ENCODE measurements at places on chromosomes 11 and 22. TPM values are rescaled to one million over a fixed set of nuclear protein-coding genes. Genes with fewer than 3 reads are reported as not detected.

Gene KRTAP5-11
- total RNA-seq = not detected

GRCh38 chr22:46614025-46614931 is 5.9 kb upstream of the GRAMD4 start:
- DNase-seq = no peak

GRCh38 chr11:24373516-24373915 is 123.3 kb upstream of the LUZP2 start:
- no peak for DNase-seq

DNA sequence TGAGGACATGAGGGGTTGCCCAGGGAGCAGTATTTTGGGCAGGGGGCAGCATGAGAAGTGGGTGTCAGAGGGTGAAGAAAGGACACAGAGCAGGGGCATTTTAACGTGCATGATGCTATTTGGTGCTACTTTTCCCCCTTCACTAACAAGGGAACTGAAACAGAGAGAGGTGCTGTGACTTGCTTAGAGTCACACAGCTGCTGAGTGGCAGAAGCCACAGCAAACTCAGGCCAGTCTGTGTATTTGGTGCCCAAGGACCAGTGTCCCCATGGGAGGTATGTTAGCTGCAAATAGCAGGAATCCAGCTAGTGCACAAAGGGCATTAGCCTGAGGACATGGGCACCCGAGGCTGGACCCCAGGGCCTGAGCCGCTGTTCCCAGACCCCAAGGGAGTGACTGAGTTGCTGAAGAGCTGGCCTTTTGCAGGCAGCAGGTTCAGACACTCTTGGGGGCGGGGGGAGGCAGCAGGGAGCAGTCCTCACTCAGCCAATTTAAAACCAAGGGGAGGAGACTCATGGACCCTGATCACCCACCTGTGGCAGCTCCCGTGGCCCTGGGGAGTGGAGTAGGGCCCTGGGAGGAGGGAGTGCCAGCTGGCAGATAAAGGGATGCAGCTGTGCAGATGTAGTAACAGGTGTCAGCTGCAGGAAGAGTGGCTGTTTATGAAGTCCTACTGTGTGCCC is 14.6 kb downstream of the PARVG start:
- DNase-seq = peak; percentile 71

Gene PPP6R3
- 84.2 TPM for total RNA-seq

Gene FOSL1
- 38.7 TPM for total RNA-seq

DNA sequence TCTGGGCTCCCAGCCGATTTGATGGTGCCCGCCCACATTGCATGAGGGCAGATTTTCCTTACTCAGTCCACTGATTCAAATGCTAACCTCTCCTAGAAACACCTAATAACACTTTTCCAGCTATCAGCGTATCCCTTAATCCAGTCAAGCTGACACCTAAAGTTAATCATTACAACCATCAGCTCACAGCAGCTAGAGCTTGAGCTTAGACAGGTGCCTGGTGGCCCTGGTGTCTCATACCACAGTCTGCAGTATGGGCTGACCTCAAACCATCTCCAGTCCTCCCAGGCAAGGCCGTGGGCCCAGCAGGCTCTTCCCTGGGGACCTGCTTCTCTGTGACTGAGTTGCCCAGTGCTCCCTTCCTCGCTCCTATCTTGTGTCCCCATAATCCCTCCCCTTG is 174.4 kb upstream of the NECTIN1 start:
- peak; percentile 42 for DNase-seq

GRCh38 chr11:102626676-102627075 is 1.5 kb upstream of the MMP20 start:
- DNase-seq = no peak

DNA sequence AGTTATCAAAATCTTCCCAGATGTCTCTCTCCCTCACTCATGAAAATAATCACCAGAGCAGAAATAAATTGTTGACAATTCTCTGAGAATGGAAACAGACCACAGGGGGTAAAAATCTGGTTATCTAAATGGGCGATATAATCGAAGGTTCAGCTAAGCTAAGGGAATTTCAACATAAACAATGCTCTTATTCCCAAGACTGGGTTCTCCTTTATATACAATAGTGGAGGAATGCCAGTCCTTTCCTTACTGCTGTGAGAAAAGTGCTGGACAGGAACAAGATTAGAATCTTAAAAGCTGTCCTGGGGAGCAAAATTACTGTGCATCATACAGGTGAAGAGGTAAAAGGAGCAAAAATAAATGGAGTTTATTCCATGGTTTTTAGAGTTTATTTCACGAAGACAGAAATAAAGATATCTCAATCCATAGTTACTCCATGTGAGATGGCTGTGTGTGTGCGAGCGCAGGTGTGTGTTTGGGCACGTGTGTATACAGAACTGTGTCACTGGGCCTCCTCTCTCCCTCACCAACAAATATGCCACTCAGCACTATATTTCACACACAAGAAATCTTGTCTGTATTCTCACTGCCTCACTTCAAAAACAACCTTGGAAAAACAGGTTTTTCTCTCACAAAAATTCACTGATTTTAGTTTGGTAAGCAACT is 385.6 kb downstream of the DCDC1 start:
- DNase-seq = no peak

Gene SLC35E4
- 7.8 TPM for total RNA-seq

DNA sequence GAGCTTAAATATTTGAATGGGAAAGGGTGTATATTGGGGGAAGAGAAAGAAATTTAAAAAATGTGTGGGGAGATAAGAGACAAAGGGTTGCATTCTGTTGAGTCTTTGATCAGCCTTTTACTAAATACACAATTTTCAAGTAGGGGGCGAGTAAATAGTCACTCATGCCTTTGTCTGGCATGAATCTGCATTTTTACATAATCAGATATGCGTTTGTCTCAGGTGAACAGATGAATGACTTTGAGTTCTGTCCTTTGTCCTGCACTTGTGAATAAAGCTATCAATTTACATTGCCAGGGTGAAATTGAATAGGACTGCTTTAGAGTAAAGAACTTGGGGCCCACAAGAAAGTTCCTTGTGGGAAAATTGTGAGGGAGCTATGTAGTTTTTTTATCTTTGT is 523.6 kb upstream of the LUZP2 start:
- no peak for DNase-seq

DNA sequence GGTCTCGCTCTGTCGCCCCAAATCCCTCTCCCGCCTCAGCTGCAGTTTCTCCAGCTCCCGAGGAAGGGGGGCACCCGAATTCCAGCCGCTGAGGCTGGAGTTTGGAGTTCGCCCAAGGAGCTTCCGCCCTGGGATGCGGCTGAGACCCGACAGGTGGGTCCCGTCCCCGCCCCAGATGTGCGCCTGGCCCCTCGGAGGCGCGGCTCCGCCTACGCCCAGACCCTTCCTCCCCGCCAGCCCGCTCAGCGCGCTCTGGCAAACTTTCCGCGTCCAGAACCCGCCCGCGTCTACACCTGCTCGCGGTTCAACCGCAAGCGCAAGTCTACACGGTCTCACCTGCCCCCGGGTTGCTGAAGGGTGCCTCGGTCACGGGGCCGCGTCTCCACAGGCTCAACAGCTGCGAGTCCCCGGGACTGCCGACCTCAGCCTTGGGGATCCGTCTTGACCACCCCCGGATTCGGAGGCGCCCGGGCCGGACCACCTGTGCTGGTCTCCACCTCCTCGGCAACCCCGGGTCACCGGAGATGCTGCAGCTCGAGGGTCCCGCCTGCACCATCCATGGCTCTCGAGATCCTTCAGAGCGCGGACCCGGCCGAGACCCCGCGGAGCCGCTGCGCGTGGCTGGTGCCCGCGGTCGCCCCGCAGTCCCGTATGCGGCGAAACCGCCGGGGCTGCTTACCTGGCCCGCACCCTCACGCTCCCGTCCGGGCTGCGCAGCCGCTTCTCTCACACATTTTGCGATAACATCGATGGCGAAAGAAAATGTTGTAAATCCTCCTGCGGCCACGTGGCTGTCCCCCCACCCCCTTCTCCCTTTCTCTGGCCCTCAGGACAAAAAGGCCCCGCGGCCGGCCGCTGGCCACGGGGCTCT is 63.6 kb downstream of the NFAM1 start:
- no peak for DNase-seq

DNA sequence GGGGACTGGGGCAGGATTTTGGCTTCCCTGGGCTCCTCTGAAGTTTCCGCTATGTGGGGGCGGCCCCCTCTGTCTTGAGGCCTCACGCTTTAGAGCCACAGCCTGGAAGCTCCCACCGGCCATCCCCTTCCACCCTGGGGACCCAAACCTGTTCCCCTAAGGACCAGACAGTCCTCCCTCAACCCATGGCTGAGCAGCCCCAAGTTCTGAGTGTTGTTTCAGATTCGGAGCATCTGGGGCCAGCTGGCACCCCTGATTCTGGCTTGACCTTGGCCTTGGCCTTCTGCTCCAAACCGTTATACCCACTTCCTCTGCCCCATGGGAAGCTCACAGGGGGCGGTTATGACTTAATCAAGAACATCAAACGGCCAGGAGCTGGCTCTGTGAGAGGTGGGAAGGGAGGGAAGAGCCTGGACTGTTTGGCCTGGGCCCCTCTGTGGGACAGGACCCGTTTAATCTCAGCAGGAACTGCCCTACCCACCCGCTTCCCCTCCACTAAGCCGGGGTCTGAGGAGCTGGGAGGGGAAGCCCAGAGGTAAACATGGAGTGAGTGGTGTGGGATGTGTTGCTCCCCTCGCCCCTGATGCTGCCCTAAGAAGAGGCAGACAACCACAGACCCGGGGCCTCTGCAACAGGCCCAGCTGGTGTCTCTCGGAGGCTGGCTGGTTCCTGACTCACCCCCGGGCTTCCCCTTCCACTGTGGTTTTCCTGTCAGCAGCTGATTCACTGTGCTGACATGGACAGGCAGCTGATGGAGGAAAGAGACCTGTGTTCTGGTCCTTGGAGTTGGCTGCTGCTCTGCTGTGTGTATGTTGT is 3.4 kb downstream of the CD82 start:
- peak; percentile 93 for DNase-seq

- no peak for DNase-seq
Measured at GRCh38 chr11:18229501-18229900, 7.1 kb downstream of the SAA4 start.

DNA sequence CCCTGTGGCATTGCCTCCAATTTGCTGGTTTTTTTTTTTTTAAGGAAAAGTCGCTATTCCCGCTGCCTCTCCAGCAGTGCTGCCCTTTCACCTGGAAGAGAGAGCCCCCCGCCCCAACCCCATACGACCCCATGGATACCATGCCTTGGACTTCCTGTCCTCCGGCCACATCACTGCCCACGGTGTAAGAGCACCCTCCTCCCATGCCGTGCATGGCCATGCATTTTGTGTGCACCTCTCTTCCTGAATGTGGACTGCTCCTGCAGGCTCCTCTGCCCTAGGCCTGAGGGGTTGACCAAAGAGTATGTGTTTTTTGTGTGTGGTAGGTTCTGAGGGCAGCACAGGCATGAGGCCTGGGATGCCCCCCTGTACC is 65.6 kb upstream of the SPON1 start:
- no peak for DNase-seq

- DNase-seq = no peak
Measured at GRCh38 chr22:37044634-37045625, 6.6 kb upstream of the KCTD17 start.

Gene CD3D
- 1.2 TPM for total RNA-seq

Gene ZBED5
- total RNA-seq = 40.5 TPM

- peak; percentile 88 for DNase-seq
Measured at GRCh38 chr22:38872831-38873248, 824 bp upstream of the CBX6 start.

Gene RCOR2
- 0.95 TPM for total RNA-seq

DNA sequence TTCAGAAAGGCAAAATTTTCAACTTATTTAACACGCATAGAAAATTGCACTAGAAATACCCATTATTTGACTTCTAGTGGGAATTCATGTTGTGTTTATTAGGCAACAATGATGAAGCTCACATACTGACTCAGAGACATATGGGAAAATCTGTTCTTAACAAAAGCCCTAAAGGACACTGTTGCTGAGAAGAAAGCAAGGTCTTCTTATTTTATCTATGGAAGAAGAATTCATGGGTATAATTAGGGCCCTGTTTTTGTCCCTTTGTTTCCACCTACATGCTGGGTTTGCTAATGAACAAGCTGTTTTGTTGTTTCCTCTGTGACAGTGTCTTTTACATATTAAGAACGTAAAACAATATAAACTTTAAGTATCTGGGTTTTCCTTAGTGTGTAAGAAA is 606.7 kb upstream of the ARHGAP42 start:
- no peak for DNase-seq

Gene OR2D2
- total RNA-seq = not detected

Gene PDHX
- 28.2 TPM for total RNA-seq

DNA sequence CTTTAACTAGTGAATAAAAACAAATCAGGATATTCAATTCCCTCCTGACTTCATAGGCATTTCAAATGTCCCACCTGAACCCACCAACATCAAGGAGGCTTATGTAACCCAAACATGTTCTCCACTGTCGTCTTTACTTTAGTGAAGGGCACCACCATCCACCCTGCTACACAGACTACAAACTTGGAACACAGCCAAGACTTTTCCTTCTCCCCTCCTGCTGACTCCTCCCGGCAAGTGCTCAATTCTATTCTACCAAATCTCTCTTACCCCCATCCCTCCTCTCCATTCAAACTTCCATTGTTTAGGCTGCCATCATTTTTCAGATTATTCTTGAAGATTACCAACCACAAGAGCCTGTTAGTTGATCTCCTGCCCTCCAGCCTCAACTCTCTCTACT is 24.3 kb downstream of the SAAL1 start:
- DNase-seq = no peak

GRCh38 chr11:62988276-62988675 is 3.5 kb upstream of the SLC22A6 start:
- DNase-seq = no peak

DNA sequence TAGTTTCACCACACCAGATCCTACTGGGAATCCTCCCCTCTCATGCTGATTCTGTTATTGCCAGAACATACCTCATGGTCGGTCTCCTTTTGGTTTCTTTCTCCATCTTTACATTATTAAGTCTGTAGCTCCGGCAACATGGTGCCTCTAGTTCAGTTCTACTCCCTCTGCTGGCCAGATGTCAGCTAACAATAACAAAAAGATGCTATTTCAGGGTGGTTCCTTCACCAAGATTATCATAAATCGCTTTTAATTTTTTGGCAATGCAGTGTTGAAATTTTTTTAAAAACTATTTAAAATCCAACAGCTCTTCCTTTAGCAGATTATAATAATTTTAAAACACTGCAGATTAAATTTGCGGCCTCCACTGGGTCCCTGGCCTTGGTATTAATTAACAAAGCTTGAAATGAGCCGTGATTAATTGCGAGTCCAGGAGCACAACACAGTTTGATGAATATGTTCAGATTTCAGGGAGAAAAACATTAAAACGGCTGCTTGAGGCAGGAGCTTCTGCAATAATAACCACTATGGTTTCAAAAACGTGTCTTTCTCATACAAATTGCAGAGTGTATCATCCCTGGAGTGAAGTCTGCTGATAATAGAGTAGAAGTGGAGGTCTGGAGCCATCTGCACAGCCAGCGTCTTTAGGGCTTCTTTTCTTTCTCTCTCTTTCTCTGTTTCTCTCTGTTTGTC is 492.9 kb upstream of the KIRREL3 start:
- no peak for DNase-seq

Gene MRGPRE
- 0.62 TPM for total RNA-seq

- no peak for DNase-seq
Measured at GRCh38 chr11:100691896-100692653, 5.0 kb downstream of the ARHGAP42 start.

All from posterior vena cava (tissue), 2 donors.